ENCODE measurements at places on chromosomes 16 and 17.
A peak's percentile ranks its signal among the peaks of the same experiment; 100 is the strongest.

DNA sequence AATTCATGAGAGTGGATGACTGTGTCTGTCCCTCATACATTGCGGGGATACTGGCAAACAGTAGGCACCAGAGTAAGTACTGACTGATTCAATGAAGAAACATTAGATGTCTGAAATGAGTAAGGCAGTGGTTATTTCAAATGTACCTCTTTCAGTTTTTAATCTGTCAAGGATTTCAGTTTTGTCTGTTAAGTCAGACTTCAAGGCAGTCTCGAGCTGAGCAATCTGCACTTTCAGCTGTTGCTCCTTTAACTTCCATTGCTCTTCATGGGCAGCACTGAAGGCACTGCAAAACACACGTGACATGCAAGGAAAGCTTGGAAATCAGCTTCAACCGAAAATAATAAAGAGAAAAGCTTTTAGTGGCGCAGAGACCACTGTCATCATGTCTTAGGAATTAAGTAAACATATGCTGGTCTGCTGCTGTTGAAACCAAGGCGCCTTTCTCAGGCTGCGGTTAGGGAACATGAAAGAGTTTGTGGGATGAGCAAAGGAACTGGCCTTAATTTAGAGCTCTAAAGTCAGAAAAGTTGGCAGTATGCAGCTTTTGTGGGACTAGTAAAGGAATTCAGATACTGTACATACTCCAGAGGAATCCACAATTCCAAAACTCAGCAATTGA, 38.8 kb downstream of the RPGRIP1L start:
- DNase-seq, result no peak

- DNase-seq, result no peak
Observed at GRCh38 chr17:42009170-42009569, 8.1 kb downstream of the DNAJC7 start.

GRCh38 chr17:39197380-39198185, at the start of gene CACNB1:
Gene CACNB1, minus strand, starts transcription at chr17:39197669. Its CDS starts 174 bp downstream, at chr17:39197495.
- peak; percentile 85 for DNase-seq

DNA sequence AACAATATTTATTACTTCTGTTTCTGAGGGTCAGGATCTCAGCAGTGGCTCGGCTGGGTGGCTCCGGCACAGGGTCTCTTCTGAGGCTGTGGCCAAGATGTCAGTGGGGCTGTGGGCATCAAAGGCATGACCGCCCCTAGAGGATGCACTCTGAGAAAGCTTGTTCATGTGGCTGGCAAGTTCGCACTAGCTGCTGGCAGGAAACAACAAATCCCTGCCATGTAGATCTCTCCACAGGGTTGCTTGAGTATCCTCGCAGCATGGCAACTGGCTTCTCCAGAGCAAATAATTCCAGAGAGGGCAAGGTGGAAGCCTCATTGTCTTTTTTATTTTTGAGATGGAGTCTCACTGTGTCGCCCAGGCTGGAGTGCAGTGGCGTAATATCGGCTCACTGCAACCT, 12.5 kb downstream of the KCTD13 start:
- no peak for DNase-seq

DNA sequence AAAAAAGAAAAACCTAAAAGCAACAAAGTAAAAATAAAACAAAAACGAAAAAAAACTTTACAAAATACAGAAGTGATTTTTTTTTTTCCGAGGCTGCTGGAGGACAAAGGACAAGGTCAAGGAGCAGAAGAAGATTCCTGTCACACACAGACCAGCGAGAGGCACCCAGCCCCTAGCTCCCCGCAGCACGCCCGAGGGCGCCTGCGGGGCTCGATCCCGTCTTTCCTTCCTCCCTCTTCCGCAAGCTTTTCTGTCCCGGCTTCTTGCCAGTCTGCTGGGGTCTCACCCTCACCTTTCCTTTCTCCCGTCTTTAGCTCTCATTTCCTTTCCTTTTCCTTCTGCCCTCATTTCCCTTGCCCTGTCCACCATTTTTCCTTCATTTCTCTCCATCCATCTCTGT, 66.1 kb upstream of the DNAH17 start:
- DNase-seq, result no peak

DNA sequence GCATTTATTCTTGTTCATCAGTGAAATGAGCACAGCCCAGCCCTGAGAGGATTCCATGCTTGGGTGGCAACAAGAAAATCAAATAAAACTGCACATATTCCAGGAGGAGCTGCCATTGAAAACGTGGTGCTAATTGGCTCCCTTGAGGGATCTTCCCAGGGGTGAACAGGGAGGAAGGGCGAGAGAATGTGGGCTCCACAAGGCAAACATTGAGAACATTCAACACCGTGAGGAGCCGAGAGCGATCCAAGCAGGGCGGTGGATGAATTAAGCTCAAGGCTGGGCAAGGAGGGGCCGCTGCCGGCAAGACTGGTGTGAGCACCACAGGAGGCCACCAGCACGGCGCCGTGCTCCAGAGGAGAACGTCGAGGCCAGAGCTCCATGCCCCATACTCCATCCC, 166.9 kb downstream of the C16orf95 start:
- no peak for DNase-seq

DNA sequence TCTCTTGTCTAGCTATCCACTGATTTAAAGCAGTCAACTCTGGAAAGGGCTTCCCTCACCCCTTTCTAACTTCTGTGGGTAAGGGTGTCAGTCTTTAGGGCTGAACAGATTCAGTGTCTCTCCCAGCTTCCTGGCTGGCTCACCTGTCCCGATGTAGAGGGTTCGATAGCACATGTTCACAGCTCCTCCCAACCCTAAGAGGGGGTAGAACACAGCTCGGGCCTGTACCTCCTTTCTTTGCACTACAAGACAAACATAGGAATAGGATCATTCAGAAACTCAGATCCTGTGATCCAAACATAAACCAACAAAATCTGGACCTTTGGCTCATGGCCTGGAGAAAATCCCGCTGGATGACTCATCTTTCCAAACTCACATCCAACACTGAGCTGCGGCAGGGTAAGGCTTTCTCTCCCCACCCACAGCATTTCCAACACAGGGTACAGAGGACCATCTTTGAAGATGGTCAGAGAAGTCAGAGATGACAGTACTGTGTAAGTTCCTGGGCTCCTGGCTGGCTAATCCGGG, 5.8 kb upstream of the DHRS13 start:
- no peak for DNase-seq

DNA sequence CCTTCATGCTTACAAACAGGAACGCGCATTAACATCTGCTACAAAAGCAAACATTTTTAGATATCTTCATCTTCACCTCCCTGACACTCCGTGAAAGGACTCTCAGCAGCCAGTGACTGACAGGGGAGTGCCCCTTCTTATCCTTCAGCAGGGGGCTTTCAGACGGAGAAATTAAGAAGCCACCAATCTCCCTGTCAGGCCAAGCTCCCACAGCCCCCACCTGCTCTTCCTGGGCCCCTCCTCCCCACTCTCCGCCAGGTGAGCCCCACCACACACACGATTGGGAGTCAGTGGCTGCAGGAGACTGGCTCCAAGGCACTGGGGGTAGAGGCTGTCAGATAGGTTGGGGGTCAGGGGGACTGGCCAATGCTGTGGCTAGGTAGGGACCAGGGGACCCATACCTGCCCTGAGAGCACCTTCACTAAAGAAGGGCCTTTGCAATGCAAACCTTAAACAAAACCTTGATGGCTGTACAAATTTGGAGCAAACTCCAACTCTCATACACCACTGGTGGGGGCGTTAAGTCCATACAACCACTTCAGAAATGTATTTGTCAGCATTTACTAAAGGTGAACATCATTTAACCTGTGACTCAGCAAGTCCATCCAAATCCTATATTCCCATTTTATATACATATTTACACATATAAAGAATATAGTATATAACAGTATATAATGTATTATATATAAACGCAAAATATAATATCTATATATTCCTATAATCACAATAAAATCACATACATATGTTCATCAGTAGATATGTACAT, 232.2 kb downstream of the ZNF423 start:
- no peak for DNase-seq

DNA sequence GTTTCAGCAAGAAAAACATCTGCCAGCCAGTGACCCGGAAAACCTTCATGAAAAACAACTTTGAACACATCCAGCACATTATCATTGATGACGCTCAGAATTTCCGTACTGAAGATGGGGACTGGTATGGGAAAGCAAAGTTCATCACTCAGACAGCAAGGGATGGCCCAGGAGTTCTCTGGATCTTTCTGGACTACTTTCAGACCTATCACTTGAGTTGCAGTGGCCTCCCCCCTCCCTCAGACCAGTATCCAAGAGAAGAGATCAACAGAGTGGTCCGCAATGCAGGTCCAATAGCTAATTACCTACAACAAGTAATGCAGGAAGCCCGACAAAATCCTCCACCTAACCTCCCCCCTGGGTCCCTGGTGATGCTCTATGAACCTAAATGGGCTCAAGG, 22.2 kb downstream of the SLFN5 start:
- DNase-seq, result no peak

- no peak for DNase-seq
Observed at GRCh38 chr17:57778306-57778705, 33.2 kb upstream of the CCDC182 start.

GRCh38 chr16:784431-784830, 3.8 kb downstream of the RPUSD1 start:
- DNase-seq, result no peak

DNA sequence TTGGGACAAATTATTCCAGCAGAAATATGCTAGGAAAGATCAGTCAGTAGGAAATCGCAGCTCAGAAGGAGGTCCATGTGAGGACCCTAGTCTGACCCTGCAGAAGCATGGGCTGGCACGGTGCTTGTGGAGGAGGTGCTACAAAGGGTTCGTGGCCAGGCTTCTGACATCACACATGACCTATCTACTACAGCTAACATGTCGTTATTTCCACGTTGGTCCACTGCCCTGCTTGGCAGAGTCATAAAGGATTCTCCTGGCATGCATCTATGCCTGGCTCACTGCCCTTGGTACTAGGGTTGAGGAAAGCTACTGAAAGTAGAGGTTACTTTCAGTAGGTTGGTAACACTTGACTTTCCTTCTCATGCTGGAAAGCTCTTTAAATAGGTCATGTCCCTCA, 118.1 kb upstream of the SHISA6 start:
- DNase-seq, result no peak

GRCh38 chr16:8943966-8944759, 19.5 kb downstream of the USP7 start:
- no peak for DNase-seq

GRCh38 chr17:70158591-70158990, 10.7 kb upstream of the KCNJ2 start:
- no peak for DNase-seq

GRCh38 chr16:80680046-80680445, 124.4 kb downstream of the CDYL2 start:
- DNase-seq, result no peak

GRCh38 chr16:11473728-11474127, 113.0 kb downstream of the LITAF start:
- DNase-seq, result no peak

DNA sequence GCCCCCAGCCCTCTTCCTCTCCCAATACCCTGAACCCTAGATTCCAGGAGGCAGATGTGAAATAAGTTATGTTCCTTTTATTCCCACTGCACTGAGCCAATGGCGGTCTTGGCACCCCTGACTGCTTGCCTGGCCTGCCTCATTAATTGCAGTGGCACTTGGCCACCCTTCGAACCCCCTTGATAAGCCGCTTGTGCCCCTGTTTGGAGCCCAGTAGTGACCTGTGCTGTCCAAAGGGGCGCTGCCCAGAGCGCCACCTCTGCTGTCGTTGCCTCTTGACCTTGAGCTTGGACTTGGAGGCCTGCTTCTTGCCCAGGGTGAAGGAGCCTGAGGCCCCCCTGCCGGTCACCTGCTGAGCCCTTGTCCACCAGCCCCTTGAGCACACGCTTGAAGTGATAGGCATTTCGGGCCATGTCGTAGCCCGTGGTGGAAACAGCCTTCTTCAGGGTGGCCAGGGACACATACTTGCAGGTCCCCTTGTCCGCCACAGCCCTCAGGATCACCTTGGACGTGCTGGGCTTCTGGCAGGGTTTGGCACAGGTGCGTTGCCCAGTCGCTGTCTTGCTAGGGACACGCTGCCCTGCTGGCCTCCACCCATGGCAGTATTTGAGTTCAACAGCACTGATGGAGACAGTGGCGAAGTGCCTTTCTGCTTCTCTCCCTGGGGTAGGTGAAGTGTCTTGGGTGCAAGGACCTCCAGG, 5.7 kb downstream of the SGCA start:
- DNase-seq, result no peak

DNA sequence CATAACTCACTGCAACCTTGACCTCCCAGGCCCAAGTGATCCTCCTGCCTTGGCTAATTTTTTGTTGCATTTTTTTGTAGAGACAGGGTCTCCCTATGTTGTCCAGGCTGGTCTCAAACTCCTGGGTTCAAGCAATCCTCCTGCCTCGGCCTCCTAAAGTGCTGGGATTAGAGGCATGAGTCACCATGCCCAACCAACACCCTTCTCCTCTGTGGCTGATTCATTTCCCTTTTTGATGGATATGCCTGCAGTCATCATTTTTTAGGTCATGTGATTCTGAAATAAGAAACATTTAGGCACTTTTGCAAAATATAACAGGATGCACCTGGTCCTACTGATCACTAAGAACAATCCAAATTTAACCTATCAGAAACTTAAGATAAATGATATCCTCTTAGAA, 44.0 kb upstream of the YPEL2 start:
- DNase-seq, result no peak

GRCh38 chr17:21280081-21280518, 4.4 kb upstream of the MAP2K3 start:
- DNase-seq, result peak; percentile 68

GRCh38 chr16:2007081-2007836, 2.4 kb downstream of the ZNF598 start:
- DNase-seq, result no peak

GRCh38 chr17:73393381-73393780, 81.6 kb upstream of the CDC42EP4 start:
- DNase-seq, result no peak

- DNase-seq, result no peak
Observed at GRCh38 chr16:56286809-56287208, 95.5 kb downstream of the GNAO1 start.

DNA sequence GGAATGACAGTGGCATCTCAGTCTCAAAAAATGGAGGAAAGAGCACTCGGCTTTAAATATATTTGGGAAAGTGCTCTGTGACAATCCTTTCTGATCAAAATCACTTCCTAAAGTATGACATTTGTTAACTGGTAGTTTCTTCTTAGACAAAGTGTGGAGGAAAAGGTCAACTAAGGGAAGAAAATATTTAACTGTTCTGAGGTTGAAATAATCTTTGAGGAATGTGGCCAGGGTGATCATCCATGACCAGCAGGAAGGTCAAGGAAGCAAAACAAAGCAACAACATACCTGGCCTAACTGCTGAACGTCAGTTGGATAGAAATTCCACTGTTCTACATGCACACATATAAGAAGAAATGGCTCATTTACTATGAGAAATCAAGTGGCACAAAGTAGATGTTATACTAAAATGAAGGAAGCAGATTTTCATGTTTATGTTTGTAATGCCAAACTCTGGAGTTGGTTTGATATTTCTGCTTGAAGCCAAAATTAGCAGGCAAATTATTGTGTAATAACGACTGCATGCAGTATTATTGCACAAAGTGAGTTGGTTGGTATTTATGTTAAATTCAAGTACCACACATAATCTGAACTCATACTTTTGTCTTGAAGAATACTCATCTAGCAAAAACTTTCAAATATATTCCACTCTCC, 87.3 kb upstream of the CORO6 start:
- no peak for DNase-seq
